ENCODE measurements at places on chromosomes 13 and 19.

GRCh38 chr13:36430247-36431203 lies 1.8 kb upstream of the CCNA1 start:
- no peak for DNase-seq

- no peak for DNase-seq
Measured at GRCh38 chr19:28492201-28492600, 720.8 kb downstream of the UQCRFS1 start.

DNA sequence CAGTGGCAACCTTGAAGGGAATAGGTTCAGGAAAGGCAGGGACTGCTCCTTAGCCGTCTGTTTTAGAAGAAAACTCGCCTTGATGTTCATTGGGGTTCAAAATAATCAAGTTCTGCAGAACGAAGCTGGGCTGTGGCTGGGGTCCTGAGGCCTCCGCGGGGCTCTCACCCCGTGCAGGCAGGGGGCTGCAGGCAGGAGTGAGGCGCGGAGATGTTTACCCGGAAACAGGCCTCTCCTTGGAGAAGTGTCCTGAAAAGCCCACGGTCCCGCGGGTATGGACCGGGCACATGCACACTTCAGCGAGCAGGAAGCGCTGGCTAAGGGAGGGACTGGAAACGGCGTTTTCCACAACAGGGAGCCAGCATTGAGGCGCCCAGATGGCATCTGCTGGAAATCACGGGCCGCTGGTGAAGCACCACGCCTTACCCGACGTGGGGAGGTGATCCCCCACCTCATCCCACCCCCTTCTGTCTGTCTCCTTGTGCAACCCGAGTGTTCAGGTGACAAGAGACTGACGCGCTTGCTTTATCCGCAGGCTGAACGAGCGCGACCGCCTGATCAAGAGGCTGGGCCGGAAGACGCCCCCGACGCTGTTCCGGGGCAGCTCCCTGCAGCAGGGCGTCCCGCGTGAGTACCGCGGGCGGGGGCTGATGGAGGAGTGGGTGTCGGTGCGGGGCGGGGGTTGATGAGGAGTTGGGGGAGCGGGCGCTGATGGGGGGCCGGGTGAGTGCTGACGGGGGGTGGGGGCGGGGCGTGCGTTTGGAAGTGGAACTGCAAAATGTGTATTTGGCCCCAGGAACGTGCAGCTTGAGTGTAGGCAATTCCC lies 39.6 kb downstream of the SHISA2 start:
- no peak for DNase-seq

- DNase-seq = no peak
Measured at GRCh38 chr13:41465241-41465847, 8.0 kb downstream of the RGCC start.

DNA sequence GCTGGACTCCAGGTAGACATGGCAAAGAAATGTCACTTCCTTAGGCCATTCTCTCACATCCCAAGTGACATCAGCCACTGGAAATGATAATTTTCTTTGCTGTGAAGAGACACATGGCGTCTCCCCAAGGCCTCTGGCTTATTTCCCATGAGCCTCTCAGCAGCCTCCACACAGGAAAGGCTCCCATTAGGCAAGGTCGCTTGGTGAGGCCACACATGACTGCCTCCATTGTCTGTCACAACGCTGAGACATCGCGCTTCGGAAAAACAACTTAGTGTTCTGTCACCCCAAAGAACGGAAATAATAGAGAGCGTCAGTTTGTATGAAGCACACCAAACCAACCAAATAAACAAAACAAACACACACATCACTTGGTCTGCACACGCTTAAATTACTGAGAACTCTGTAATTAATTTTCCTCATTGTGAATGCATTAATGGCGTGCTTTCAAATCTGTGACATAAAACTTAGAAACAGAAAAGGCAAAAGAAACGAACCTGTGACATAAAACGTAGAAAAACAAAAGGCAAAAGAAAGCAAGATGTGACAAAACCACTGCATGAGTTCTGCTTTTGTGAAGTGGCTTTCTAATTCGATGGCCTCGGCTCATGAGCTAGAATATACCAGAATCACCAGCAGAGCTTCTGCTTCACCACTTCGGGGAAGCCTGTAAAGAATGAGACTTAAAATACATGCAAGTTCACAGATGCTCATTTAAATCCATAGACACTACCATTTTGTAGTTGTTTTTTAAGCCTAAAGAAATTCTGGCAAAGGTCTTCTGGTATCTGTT lies 404.2 kb upstream of the SGCG start:
- DNase-seq = no peak

- DNase-seq = no peak
Measured at GRCh38 chr13:43324129-43324528, 300.7 kb downstream of the DNAJC15 start.

DNA sequence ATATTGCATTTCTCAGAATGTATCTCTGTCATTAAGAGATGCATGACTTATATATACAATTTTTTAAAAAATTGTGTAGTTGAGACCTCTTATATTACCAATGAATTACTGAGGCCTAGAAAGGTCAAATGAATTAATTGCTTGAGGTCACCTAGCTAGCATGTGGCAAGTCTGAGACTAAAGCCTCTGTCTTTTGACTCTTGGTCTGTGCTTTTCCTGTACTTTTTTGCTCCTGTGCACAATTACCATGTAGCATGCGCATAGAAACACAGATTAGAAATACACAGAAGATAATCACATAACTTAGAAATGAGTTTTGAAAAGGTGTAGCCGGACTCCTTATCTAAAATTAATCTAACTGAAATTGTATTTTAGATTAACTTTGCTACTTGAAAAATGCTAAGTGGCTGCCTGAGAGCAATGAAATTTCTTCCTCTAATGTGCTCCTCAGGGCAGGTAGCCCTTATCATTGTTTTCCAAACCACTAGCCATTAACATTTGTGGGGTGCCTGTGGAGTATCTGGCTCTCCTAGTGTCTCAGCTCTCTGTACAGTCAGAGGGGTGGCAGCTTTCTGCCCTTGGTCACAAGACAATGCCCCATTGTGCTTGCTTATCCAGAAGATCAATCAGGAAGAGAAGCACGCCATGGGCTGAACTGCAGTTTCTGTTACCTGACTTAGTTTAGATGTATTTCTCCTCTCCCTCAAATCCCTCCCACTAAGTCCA lies 119.6 kb downstream of the RFC3 start:
- no peak for DNase-seq

DNA sequence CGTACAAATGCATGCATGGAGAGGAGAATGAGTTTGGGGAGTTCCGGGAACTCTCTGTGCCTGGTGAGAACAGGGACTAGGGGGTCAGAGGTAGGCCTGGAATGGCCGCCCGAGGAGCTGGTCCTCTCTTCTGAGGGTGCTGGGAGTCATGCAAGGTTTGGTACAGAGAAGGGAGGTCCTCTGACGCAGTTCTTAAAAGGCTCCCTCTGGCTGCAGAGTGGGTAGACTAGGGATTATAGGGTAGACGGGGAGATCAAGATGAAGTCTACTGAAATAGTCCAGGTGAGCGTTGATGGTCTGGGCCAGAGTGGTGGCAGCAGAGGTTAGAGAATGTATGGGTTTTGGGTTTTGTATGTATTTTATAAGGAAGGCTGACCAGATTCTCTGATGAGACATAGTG lies 796 bp downstream of the ZNF304 start:
- DNase-seq = no peak

DNA sequence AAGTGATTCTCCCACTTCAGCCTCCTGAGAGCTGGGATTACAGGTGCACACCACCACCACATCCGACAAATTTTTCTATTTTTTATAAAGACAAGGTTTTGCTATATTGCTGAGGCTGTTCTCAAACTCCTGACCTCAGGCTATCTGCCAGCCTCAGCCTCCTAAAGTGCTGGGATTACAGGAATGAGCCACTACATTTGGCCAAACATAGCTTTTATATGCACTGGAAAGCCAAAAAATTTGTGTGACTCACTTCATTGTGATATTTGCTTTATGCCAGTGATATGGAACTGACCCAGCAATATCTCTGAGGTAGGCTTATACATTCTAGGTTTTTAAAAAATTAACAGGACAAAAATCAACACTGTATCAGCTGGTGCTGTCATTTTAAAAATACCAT lies 26.8 kb upstream of the ACOD1 start:
- no peak for DNase-seq

DNA sequence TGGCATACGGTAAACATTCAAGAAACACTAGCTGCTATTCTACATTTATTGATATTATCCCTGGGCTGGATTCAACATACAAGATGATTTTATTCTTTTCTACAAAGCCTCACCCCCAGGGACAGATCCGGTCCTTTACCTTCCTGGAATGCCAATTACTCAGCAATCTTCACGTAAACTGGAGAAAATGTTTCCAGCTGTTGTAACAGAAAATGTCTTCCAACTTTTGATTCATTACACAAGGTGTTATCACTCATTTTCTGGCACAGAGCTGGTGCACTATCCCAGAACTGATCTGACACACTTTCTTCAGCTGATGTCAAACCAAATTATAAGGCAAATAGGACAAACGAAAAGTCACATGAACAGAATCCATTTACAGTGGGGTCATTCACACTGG lies 33.1 kb downstream of the DCLK1 start:
- DNase-seq = no peak

- no peak for DNase-seq
Measured at GRCh38 chr13:36859259-36859658, 40.2 kb downstream of the RFXAP start.

DNA sequence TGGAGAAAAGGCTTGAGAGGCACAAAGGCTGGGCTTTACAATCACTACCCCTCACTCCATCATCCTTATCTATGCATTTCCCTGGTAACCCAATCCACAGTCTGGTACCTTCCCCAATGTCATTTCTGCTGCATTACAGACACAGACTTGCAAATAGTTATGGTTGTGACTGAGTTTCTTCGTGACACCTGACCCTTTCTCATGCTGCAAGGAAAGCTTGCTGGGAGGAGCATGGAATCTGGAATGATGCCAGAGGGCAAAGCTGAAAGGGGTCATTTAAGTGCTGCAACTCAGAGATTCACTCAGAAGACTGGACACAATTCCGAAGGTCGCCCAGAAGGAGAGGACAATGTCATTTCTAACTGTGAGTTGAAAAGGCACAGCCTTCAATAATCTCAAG lies at the start of gene LGALS16:
Gene LGALS16, plus strand, starts transcription at position 301 of the 400 bp plus-strand sequence. Its CDS starts 49 bp downstream, at position 350.
- DNase-seq = no peak

DNA sequence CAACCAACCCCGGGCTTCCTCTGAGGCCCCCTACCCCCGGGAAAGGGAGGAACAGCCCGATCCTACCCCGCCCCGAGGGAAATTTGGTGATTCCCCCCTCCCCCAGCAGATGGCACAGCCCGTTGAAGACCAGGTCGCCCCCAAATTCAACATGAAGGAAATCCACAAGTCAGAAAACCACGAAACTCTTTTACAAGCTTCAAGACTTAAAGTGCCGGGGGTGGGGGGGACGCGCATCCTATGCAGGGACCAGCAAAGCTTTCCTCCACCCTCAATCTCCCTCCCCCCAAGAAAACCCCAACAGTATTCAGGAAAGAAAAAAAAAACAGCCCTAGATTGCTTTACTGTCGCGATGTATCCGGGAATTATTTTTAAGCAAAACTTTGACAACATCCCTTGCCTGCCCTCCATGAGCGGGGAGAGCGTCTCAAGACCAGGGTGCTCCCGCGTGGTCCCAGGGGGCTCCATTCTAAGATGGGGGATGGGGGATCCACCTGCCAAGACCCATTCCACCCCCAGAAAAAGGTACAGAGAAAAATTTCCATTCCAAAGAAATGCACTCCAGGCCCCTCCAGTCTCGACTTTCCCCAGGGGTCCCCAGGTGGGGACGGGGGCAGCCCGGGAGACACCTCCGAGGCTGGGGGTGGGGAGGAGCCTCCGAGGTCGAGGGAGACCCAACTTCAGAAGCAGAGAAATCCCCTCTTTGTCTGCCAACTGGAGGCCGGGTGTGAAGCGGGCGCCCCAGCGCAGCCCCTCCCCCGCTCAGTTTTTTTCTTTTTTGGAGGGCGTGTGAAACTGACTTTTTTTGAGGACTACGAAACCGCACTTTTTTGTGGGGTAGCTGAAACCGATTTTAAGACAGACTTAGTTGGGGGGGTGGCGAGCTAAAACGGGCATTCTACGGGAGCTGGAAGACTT lies 1.5 kb downstream of the TCF3 start:
- no peak for DNase-seq

DNA sequence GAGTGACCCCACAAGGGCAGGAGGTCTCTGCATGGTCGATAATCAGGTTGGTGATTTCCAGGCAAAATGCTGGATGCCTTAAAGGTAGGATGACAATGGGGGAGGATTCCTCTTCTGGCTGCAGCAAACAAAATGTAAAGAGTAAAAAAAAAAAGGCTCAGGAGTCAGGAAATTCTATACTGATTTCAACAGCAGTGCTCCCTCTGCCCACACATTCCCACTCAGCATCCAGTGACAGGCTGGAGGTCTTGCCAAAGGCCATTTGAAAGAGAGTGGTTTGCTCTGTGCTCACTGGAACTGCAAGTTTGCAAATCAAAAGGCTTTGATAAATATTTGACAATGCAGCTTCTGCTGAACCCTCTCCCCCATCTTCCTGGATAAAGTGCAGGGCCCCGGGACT lies 135.4 kb downstream of the TNFRSF19 start:
- DNase-seq = no peak
